ENCODE measurements at places on chromosomes 5 and 9.

DNA sequence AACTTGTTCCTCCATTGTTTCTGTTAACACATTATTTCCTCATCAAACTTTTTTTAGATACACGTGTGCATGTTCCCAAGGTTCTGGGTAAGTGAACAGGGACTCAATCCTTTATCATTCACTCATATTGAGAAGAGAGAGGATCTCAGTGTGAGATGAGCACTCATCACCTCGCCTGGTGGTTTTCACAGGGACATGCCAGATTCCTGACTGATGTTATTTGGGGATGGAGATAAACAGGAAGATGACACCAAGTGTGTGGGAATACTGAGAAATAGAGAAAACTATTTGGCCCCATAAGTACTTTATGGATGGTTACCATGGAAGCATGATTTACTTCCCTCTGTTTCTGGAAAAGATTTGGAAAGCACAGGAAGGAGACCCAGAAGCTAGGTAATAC lies 533.3 kb upstream of the DMAC1 start:
- DNase-seq = no peak

DNA sequence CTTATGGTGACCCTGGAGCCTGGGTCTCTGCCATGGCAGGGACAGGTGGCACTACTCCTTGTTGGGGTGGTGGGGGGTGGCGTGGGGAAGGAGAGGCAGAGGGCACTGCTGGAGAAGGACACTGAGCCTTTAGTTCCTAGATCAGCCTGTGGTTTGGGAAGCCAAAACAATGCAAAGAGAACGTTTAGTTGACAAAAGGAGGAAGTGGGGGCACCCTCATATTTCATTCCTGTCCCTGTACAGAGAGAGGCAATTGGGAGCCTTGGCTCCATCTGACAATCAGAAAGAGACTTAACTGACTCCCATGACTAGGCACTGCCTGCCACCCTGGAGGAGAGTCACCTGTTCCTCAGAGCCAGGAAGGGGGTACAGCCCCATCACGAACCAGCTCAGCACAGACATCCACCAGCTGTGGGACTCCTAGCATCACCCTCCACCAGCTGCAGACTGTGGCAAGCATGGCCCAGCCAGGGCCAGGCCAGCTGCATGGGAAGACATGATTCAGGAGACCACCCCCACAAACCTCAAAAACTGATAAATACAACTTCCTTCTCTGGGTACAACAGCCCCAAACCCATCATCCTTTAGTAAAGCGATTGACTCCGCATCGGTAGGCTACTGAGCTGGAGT lies 257.5 kb downstream of the HSPA4 start:
- no peak for DNase-seq

DNA sequence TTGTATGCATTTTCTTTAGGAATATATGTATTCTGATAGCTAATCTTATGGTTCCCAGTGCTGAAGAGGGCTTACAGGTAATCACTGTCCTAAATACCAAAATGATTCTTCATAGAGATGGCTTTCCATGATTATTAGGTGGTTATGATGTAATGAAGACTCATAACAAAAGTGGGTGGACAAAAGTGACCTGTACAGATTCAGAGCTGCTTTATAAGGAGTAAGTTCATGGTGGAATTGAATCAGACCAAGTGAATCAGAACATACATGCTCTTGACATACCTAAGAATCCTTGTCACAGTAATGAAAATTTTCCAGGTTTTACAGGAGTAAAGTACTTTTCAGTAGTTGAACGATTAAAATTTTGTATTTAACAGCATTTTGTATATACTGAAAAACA lies 105.6 kb downstream of the NIPBL start:
- no peak for DNase-seq

DNA sequence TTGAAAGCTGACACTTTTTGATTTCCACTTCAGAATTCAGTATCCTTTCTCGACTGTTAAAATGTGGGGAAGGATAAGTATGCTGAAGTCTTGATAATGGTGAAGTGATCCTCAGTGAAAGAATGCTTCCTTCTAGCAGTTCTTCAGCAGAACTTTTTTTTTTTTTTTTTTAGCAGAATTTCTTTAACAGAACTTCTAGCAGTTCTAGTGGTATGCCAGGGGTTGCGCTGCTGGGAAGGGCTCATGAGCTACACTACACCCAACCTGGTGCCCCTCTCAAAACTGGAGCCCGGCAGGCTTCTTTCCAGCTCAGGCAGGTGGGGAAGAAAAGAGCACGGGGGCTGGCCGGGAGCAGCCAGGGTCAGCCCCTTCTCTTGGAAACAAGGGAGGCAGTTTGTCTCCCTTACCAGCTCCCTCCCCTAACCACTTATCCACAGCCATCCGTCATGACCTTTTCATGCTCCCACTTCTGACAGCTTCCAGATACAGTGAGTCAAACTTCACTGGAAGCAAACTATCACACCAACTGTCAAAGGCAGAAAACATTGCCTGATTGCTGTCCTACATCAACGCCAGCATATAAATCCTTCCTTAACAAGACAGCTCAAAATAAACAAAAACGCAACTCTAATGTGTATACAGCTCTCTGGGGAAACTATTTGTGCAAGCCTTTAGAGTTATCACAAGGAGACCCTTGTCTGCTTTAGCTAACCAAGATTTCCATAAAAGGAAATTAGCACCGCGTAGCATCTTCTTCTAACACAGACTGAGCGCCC lies 211.5 kb downstream of the GAPVD1 start:
- DNase-seq = no peak

- no peak for DNase-seq
These were observed 2.3 kb downstream of the SMIM33 start for GRCh38 chr5:139473105-139473504.

- DNase-seq = no peak
These were observed 585.5 kb downstream of the TLE1 start for GRCh38 chr9:81103597-81104471.

GRCh38 chr9:123778232-123778902 lies 151.6 kb downstream of the DENND1A start:
- DNase-seq = no peak

GRCh38 chr5:95564450-95564849 lies 9.5 kb downstream of the ARSK start:
- no peak for DNase-seq

DNA sequence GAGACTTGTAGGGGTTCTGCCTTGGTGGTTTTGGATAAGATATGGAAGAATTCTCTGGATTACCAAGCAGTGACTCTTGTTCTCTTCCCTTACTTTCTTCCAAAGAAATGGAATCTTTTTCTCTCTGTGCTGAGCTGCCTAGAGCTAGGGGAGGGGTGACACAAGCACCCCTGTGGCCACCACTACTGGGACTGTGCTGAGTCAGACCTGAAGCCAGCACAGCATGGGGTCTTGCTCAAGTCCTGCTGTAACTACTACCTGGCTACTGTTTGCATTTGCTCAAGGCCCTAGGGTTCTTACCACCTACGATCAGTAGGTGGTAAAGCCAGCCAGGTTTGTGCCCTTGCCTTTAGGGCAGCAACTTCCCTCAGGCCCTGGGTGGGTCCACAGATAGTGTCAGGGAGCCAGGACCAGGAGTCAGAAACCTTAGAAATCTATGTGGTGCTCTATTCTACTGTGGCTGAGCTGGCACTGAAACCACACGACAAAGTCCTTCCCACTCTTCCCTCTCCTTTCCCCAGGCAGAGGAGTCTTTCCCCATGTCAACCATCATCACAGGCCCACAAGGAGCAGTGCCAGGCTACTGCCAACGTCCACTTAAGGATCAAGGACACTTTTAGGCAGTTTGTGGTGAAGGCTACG lies 53.8 kb downstream of the SREK1 start:
- DNase-seq = no peak

DNA sequence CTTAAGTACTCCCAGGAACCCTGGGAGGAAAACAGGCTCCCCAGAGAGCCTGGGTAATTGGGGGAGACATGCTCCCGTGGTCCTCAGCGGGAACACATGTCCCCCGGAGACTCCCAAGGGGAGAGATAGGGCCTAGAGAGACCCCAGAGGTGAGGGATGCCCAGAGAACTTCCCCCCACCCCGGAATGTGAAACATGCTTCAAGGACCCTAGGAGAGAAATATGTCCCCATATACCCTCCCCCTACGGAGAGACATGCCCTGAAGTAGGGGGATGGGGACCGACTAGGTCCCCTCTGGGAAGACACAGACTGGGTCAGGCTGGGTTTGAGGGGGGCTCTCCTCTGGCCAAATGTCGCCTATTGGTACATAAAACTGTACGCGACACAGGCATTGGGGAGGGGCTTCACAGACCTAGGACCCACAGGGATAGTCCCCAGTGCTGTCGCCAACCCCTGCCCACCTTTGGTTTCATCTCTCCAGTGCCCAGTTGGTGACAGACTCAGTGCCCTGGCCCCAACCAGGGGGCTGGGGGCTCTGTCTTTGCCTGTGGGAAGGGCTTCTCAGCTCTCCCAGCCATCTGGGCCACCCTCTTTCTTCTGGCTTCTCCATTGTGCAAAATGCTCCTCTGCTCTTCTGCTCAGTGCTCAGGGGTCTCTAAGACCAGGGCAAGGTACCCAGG lies 26.9 kb downstream of the PCDH1 start:
- DNase-seq = no peak

DNA sequence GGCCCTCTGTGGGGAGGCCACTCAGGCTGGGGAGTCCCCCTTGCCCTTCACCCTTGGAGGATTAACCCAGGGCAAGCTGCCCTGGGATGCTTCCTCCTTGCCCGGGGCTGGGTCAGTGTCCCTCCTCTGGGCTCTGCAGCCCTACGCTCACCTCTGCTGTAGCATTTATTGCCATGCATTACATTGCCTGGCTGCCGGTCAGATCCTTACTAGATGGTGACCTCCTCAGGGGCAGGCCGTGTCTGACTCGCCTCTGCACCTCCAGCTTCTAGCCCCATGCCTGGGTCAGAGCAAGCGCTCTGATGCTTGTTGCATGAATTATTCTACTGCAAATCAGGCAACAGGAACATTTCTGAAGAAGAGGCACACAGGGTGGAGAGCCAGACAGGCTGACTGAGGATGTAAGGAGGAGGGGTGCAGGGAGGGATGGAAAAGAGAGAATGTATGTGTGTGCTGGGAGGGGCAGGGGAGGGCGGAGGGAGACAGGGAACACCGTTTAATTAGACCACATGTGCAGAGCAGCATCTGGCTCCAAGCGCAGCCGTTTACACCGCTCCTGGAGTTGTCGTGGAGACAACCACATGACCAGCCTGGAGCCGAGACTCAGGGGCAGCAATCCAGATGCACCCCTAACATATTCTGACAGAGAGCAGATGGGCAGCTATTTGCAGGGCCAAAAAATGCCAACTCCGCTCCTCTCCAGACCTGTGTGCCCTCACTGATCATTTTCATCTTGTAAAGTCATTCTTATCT lies 117.0 kb downstream of the CRB2 start:
- DNase-seq = no peak

- no peak for DNase-seq
These were observed 815 bp downstream of the PDZD2 start for GRCh38 chr5:31639481-31640411.

DNA sequence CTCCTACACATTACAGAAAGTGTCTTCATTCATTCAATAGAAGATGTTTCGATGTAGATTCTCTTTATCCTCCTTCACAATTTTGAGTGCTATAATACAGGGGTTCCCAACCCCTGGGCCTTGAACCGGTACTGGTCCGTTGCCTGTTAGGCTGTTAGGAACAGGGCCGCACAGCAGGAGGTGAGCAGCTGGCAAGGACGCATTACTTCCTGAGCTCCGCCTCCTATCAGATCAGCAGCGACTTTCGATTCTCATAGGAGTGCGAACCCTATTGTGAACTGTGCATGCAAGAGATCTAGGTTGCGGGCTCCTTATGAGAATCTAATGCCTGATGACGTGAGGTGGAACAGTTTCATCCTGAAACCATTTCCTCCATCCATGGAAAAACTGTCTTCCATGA lies 153.0 kb upstream of the SMC2 start:
- no peak for DNase-seq

GRCh38 chr5:135377751-135378680 lies 21.0 kb downstream of the MACROH2A1 start:
- no peak for DNase-seq

Data from esophagus squamous epithelium (tissue), 5 donors.